ENCODE measurements at places on chromosomes 5 and 9. TPM values are rescaled to one million over a fixed set of nuclear protein-coding genes. Genes with fewer than 3 reads are reported as not detected.

GAS1 gene
- total RNA-seq: 238 TPM

CRB2 gene
- under 0.01 TPM for total RNA-seq

SOWAHA gene
- total RNA-seq: not detected

RASGRF2 gene
- 0.09 TPM for total RNA-seq

MUSK gene
- not detected for total RNA-seq

AMACR gene
- total RNA-seq: 4.0 TPM

GABRA6 gene
- not detected for total RNA-seq

PAIP2 gene
- total RNA-seq: 69.2 TPM

C9orf43 gene
- total RNA-seq: 0.35 TPM

EIF4E1B gene
- total RNA-seq: not detected

LVRN gene
- not detected for total RNA-seq

GGTA1 gene
- total RNA-seq: 0.82 TPM
